Kidney epithelial cell (primary cell): ENCODE measurements at places on chromosomes 6 and 20.

- no peak for DNase-seq
Observed at GRCh38 chr6:4380881-4381281, 245.5 kb upstream of the ECI2 start.

- no peak for DNase-seq
Observed at GRCh38 chr20:60589623-60590022, 631.4 kb downstream of the CDH26 start.

GRCh38 chr20:48326434-48326691 is 501.4 kb downstream of the PREX1 start:
- no peak for DNase-seq

DNA sequence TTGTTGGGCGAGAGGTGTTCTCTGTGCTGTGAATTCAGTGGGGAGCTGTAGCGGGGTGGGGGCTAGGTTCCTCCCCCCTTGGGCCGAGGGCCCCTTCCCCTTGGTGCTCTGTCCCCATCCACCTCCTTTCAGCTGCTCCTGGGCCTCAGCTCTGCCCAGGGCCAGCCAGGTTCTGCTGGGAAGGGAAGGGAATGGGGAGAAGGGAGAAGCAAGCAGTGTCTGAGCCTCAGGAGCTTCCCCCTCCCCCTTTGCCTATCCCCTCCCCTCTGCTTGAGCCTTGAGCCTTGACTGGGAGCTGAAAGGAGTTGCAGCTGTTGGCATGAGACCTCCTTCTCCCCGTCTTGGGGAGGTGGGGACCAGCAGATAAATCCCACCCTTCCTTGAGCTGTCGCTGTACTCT is 576 bp upstream of the RRP36 start:
- no peak for DNase-seq

DNA sequence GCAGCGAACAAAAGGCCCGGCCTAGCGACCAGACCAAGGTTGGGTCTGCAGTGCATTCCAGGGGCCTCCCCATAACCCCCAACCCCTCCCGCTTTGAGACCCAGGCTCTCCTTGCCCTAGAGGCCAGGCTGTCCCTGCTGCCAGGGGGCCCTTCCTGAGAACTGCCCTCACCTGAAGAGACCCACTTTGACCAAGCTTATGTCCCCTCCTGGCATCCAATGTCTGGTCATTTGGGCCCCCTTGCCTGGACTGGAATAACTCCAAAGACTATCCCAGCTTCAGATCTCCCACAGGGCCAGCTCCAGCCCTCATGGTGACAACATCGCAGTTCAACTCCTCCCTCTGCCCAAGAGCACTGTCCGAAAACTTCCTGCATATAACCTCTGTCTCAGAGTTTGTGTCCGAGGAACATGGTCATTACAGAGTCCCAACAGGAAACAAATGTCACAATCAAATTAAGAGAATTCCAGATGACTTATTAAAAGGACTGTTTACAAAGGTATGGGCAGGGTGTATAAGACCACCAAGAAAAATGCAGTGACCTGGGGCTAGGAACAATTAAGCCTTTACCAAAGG is 125.0 kb downstream of the BANF2 start:
- DNase-seq, result no peak

GRCh38 chr6:159649441-159649840 is 43.6 kb downstream of the SOD2 start:
- DNase-seq, result no peak

GRCh38 chr6:69622924-69623323 is 173.9 kb downstream of the LMBRD1 start:
- DNase-seq, result no peak

DNA sequence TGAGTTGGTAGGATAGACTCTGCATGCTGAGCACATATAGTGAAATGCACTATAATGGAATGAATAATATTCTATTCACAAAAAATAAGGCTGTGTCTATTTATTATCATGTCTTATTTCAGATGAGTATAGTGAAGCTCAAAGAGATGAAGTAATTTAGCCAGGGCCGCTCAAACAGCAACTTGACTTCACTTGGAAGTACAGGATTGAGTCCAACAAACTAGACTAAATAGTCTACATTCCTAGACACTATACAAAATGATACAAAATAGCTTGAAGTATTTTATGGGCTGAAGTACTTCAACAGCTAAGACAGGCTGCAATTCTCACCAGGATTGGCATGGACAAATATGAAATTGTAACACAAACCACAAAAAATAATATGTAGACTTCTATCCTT is 144.5 kb upstream of the DST start:
- no peak for DNase-seq

DNA sequence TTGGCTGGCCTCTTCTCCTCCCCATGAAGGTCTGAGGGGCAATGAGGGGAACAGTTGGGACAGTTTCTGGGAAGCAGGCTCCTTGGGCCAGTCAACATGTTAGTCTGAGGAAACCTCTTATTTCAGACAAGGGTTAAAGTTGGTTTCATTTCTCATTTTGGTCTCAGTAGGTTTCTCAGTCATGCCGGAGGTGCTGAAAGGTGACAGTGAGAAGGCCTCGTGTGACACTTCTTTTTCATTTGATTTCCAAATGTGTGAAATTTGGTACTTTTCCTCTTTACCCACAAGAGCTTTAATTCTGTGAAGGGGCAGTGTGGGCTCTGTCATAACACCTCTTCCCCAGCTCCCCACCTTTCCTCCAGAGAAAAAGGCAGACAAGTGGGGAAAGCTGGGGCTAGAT is 7.5 kb upstream of the GLP1R start:
- DNase-seq, result no peak

- no peak for DNase-seq
Observed at GRCh38 chr20:40433341-40433861, 255.6 kb downstream of the MAFB start.

- DNase-seq, result no peak
Observed at GRCh38 chr6:107956586-107957307, 1.3 kb downstream of the SEC63 start.

- DNase-seq, result no peak
Observed at GRCh38 chr6:25629198-25629576, 22.8 kb upstream of the SCGN start.

DNA sequence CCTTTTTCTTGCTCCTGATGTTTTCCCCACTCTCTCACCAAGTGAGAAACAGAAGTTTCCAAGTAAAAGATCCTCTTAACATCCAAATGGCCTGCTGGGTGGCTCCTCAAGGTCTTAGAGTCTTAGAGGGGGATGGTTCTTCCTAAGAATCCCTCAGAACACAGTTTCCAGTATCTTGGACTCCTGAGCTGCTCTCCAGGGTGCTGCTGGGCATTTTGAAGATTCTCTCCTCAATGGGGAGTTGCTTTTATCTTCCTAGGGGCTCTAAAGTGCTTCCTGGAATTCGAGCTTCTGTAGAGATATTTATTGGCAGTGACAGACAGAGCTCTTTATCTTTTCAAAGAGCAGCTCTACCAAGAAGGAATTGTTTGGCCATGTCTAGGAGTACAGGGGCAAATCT is 70.8 kb upstream of the SLC35B3 start:
- DNase-seq, result no peak

DNA sequence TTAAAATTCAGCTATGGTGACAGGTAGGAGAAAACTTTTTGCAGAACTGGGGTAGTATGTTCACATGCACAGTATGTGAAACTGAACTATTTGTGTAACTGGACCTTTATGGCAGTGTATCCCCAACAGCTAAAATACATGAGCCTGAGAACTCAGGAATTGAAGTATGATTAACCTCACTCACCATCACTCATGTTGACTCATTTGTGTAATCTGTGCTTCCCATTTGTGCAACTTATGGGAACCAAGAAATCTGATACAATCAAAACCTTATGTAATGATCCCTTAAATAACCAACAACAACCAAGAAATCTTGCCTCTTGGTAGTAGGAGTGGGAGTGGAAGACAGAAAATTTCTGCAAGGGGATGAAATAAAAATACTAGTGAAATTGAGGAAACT is 674.9 kb downstream of the HDGFL1 start:
- peak; percentile 34 for DNase-seq

DNA sequence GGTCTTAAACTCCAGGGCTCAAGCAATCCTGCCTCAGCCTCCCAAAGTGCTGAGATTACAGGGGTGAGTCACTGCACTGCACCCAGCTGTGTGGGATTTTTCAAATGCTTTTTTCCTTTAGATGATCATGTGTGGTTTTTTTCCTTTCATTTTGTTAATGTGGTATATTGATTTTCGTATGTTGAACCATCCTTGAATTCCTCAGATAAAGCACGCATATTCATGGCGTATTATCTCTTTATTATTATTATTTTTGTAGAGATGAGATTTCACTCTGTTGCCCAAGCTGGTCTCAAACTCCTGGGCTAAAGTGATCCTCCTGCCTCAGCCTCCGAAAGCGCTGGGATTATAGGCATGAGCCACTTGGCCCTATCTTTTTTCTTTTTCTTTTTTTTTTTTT is 7.0 kb downstream of the ZGPAT start:
- DNase-seq, result no peak

GRCh38 chr6:133806382-133807140 is 82.4 kb upstream of the TCF21 start:
- DNase-seq, result no peak

DNA sequence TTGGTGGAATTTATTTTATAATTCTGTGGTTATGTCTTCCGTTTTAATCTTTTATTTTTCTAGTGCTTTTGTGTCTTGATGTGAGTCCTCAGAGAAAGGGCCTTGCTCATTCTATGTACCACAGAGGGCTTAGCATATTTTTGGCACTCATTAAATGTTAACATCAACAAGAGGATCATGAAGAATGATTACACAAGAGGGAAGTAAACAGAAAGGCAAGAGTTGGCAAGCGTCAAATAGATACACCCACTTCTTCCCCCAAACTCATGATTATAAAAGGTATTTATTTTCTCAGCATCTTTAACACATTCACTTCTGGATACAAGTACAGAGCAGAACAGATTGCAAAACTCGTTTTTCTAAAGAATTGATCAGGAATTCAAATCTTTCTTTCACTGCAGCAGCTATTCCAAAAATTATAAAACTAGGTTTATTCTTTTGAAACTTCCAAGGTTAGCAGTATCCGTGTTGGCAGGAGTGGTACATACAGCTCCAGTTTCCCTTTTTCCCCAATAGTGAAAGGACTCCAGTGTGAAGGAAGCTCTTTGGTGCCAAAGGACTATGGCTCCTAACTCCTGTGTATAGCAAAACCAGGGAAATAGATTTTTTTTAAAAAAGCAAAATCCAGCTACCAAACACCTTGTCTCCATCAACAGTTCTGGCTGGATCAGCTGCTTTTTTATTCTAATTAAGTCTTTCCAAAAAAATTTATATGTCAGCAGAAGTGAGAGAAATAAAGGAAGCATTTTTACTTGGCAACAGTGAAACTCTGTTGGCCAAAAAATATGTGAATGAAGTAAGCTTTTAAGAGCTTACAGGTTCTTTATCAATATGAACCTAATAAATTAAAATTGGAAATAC is 221.9 kb downstream of the ADGRG6 start:
- no peak for DNase-seq

GRCh38 chr6:75084872-75085381 is 120.9 kb downstream of the COL12A1 start:
- no peak for DNase-seq

GRCh38 chr6:465531-466348 is 74.2 kb downstream of the IRF4 start:
- no peak for DNase-seq

DNA sequence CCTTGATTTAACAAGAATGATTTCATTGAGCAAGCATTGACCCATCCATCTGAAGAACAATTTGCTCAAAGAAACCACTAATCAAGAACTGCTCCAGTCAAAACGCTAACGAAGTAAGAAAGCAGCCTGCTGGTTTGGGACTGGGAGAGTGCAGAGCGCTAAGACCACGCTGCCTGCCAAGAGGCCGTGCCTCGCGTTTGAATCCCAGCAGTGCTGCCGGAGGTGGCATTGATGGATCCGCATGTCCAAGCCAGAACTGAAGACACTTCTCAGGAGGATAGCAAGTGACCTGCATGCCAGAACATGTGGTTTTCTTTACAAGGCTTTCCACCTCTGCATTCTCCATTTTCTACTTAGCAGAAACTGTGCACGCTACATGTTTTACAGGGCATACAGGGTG is 105.2 kb upstream of the FOXC1 start:
- no peak for DNase-seq

- DNase-seq, result no peak
Observed at GRCh38 chr6:11584244-11584643, 46.7 kb downstream of the TMEM170B start.

DNA sequence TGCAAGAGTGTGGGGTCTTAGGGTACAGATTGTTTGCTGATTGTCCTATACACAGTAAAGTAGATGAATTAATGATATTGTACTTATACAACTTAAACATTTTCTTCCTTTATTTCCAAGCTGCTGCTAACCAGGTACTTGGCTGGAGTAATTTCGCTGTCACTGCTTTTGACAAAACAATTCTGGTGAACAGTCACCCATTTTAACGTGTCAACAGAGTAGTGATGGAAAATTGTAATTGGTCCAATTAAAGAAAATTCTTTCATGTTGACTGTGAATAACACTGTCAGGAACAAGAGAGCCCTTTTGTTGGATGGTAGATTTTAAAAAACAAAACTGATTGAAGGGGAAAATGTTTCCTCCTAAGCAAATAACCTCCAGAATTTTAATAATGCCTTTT is 26.4 kb upstream of the MROH8 start:
- no peak for DNase-seq

GRCh38 chr20:52172392-52173047 is 19.1 kb downstream of the ZFP64 start:
- DNase-seq, result no peak

GRCh38 chr6:132235596-132236280 is 165.5 kb downstream of the MOXD1 start:
- no peak for DNase-seq

DNA sequence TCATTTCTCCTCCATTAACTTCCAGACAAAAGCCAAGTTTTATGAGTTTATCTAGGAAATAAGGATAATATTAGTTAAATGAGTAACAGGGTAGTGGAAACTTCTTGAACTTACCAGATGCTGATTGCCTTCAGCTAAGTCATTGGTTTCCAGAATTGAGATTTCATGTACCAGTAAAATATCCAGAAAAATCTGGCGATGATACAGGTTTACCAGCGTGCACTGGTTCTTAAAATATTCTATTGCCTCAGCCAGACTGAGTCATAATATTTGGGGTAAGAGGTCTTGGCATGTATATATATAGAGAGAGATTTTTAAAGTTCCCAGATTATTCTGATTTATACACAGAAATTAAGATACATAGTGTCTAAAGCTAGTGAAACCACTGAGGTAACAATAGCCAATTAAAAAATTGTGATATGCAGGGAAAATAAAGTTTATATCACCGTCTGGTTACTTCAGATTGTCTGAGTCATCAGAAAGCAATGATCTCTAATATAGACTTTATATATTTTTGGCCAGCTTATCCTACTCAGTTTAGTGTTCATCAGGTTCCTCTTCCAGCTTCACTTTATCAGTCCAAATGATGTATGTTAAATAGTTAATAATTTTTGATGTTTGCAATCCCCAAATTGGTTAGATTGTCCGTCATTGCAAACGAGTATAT is 39.5 kb upstream of the SDHAF4 start:
- no peak for DNase-seq

- DNase-seq, result no peak
Observed at GRCh38 chr6:56297022-56297989, 49.9 kb upstream of the COL21A1 start.

- DNase-seq, result no peak
Observed at GRCh38 chr6:116445102-116445501, 16.1 kb upstream of the CALHM6 start.
